Activated CD8-positive, alpha-beta memory T cell treated with anti-CD3 and anti-CD28 coated beads for 1 hour (primary cell): ENCODE measurements at places on chromosomes 6 and 20.

DNA sequence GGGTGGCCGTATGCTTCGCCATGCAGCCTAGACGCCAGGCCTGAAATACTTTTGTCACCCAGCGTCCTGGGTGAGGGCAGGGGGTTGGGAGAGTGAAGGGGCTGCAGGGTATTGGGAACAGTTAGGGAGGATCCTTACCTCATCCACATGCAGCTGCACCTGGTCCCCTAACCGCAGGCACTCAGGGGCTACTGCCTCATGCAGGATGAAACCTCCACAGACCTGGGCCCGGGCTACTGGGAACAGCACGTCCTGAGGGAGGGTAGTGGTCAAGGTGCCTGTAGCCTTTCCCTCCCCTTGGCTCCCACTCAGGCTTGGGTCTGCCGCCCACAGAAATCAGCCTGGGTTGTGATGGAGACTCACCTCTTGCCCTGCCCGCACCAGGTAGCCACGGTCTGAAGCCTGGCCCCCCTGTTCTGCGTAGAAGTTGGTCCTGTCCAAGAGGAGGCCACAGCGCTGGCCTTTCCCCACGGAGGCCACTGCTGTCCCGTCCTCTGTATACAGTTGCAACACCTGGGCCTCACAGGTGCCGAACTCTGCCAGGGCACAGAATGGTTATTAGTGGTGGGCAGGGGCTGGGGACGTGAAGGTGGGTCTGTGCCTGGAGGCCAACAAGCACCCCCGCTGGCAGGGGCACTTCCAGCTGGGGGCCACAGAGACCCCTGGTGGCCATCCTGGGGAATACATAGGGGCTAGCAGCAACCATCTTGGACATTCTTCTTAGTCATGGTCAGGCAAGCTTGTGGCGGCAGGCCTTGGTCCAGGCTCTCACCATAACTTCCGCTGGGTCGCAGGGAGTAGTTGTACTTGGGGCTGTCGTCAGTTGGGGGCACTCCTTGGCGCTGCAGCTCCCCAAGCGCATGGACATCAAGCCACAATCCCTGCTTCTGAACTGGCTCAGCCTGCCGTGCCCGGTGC, 8.6 kb downstream of the AARS2 start:
- peak; percentile 3 for DNase-seq

GRCh38 chr6:2626401-2626800, 124.3 kb downstream of the MYLK4 start:
- DNase-seq = no peak

DNA sequence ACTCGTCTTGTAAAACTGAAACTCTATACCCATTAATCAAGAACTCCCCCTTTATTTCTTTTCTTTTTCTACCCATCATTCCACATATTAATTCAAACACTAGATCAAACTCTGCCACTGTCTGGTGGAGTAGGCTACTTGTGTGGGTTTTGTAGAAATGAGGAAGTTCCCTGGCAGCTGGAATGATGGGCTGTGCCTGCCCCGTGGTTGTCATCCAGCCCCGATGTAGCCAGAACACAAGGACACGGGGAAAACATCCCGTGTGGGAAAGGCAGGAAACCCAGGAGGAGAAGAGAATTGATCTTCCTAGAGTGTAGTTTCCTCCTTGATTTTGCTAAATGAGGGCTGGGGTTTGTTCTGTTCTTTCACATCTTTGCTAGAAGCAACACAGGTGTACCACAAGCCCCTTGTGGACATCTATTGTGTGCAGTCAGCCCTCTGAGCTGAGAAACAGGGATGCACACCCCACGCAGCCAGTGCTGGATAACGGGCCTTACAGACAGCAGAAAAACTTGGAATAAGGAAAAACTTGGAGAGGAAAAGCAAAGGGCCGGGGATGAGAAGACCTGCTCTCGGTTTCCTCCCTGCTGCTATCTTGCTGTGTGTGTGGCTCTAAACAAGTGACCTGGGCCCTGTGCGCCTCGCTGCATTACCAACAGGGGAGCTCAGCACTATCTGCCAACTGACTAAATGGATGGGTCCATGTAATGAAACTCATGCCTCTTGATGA, 88.0 kb downstream of the SCML4 start:
- no peak for DNase-seq

GRCh38 chr6:168778201-168778600, 337.2 kb downstream of the SMOC2 start:
- no peak for DNase-seq

DNA sequence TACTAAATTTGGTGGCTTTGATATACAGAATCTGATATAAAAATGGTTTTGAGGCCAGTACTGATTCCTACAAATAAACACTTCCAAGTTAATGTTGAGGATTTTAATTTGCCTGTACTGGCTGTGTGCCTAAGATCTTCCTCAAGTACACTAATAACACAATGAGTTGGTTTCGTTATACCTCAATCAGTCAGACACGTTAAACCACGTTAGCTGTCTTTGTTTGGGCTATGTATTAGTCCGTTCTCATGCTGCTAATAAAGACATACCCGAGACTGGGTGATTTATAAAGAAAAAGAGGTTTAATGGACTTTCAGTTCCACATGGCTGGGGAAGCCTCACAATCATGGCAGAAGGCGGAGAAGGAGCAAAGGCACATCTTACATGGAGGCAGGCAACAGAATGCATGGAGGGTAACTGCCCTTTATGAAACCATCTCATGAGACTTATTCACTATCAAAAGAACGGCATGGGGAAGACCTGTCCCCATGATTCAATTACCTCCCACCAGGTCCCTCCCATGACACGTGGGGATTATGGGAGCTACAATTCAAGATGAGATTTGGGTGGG, 46.2 kb downstream of the NT5E start:
- DNase-seq = no peak

DNA sequence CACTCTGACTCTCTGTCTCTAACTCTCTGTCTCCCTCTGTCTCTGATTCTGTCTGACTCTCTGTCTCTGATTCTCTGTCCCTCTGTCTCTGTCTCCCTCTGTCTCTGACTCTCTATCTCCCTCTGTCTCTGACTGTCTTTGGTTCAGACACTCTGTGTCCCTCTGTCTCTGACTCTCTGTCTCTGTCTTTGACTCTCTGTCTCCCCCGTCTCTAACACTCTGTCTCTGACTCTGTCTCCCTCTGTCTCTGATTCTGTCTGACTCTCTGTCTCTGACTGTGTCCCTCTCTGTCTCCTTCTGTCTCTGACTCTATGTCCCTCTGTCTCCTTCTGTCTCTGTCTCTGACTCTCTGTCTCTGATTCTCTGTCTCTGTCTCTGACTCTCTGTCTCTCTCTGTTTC, 21.7 kb upstream of the NOL4L start:
- DNase-seq = no peak

DNA sequence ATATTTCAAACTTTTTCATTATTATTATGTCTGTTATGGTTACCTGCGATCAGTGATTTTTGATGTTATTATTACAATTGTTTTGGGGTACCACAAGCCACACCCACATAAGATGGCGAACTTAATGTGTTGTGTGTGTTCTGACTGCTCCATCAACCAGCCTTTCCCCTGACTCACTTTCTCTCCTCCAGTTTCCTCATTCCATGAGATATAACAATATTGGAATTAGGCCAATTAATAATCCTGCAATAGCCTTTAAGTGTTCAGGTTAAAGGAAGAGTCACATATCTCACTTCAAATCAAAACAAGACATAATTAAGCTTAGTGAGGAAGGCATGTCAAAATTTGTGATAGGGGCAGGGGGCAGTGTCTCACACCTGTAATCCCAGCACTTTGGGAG, 16.3 kb upstream of the POPDC3 start:
- DNase-seq = no peak

DNA sequence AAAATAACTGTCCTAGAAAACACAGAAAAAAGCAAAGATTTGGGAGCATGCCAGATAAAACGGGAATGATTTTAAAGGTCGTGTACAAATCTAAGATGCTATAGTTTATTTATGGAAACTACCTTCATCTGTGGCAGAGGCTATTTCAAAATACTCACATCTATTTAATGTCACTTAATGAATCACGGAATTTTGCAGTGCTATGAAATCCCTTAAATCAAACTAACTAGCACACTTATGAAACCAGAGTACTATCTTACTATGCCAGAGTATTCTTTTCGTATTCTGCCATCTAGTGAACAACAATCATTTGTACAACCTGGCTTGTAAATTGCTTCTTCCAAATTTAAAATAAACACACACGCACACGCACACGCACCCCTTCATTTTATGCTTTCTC, 77.9 kb upstream of the BMP5 start:
- DNase-seq = no peak

GRCh38 chr6:89353118-89353556, 615 bp upstream of the UBE2J1 start:
- DNase-seq = no peak
